ENCODE measurements at places on chromosomes 4 and X.

DNA sequence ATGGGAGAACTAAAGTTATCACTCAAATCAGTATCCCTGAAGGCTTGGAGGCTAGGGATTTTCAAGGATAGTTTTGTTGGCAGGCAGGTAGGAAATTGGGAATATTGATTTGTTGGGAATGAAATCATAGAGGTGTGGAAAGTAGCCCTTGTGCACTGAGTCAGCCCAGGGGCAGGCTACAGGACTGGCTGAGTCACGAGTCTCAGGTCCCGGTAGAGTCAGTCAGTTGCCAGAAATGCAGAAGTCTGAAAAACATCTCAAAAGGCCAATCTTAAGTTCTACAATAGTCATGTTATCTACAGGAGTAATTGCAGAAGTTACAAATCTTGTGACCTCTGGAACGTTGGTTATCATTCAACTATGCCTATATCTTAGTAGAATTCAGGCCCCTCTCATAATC, 153.1 kb downstream of the GC start:
- no peak for DNase-seq

GRCh38 chr4:185171373-185172071, 28.5 kb downstream of the SLC25A4 start:
- DNase-seq: no peak

DNA sequence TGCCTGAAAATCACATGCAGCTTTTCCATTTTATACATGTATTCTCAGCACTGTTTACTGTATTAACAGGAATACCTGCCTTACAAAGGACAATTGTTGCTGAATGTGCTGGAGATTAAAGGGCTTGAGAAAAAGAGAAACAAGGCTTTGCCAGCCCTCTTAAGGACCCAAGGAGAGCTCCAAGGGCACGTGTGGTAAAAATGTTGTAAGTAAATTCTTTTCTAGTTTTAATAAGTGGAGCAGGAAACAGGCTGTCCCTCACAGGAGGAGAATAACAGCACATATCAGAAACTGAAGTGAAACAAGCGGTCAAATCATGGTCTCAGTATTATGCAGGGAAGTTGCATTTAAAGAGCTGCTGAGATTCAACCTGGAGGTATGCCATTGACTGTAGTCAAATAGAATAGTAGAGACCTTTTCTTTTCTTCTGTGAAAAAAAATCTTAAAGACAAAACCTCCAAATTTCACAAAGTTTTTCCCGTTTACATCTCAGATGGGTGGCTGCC, 18.5 kb downstream of the IGFBP7 start:
- no peak for DNase-seq

- no peak for DNase-seq
Measured at GRCh38 chrX:120453985-120454384, 15.1 kb downstream of the LAMP2 start.

- DNase-seq: no peak
Measured at GRCh38 chrX:46456125-46456922, 88.9 kb downstream of the ZNF674 start.
